IPS DF 6.9 (cell line): ENCODE measurements at places on chromosomes 5 and 9.

- DNase-seq: no peak
These were observed 91.7 kb downstream of the MACROH2A1 start for GRCh38 chr5:135307143-135307903.

DNA sequence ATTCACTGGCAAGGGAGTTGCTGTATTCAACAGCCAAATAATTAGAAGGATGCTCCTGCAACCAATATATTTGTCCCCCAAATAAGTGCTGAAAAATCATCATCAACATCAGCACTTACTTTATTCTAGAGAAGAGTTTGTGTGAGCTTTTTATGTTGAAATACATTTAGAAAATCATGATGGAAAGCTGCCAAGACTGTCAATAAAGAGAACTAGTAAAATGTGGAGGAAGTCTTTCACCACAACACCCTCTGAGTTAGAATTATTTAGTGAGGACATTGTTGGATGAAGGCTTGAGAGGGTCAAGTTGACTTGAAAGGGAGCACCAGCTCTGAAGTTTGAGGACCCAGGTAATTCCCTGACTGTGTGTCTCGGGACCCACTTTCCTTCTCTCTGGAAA is 100.2 kb upstream of the TBCA start:
- DNase-seq: no peak

DNA sequence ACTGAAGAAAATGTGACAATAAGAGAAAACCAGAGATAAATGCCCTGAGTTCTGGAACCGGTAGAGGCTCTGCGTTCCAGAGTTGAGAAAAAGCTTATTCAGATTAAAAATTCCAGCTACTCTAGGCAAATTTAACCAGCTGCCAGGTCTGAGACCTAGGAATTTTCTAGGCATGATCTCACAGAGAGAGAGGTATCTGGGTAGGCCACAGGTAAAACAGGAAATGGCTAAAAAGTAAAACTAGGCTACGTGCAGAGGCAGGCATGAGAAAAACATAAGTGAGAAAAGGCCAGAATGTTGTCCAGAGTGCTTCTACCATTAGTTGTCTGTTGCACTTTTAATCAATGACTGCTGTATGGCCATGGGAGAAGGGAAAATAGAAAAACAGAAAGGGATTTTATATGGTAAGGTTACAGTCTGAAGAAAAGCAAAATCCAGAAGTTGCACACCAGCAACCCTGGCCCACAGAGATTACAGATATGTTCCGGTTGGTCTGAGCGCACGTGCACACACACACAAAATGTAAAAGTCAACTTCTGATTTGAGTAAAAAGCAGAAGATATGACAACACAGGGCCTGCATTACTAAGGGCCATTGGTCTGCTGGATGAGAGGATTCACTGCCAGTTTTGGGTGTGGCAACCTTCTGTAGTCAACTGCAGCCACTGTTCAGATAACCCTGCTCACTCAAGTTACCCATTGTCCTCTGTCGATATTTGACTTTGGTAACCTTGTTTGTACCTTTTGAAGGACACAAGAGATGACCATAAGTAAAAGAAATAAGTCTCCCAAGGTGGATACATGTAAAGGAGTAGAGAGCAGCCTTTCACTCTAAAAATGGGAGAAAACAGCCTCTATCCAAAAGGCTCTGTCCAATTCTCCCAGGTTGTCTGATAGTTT is 266.0 kb downstream of the DTWD2 start:
- DNase-seq: no peak

DNA sequence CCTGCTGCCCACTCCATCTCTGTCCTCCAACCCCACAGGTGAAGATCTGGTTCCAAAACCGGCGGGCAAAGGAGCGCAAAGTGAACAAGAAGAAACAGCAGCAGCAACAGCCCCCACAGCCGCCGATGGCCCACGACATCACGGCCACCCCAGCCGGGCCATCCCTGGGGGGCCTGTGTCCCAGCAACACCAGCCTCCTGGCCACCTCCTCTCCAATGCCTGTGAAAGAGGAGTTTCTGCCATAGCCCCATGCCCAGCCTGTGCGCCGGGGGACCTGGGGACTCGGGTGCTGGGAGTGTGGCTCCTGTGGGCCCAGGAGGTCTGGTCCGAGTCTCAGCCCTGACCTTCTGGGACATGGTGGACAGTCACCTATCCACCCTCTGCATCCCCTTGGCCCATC is 6.4 kb upstream of the SLC6A7 start:
- DNase-seq: no peak

GRCh38 chr5:1316588-1317340 is 21.9 kb upstream of the TERT start:
- DNase-seq: no peak

GRCh38 chr9:71036501-71036900 is 84.9 kb downstream of the TRPM3 start:
- no peak for DNase-seq

GRCh38 chr9:132423503-132423902 is 13.5 kb downstream of the CFAP77 start:
- DNase-seq: no peak

DNA sequence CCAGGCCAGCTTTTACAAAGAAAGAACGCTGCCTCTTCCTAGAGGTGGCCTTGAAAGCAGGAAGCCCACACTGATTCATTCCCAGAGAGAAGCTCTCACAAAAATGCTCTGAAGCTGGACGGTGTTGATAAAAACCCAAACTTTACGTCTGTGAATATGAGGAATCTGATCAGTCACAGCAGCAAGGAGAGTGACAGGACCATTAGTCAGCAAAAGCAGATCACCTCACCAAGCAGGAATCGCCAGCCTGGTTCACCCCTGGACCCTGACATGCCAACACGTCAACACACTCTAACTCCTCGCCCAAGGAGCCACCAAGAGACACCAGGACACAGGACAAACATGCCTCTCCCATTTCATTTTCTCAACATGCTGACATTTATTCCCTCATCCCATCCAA is 70.6 kb upstream of the ZNF622 start:
- no peak for DNase-seq

DNA sequence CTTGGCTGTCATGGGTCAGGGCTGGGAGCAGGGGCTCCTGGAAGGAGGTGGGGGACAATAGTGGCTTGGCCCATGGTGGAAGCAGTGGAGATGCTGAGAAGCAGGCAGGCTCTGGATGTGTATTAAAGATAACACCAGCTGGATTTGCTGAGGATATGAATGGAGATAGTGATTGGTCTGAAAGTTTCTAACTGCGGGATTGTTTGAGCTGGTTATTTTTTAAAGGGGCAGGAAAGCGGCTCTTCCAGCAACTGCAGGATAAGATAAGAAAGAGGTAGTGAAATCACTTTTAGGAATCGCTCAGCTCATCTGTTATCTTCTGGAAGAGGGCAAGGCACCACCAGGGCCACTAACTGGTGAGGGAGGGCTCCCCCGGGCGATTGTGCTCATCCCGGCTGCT is 125.5 kb downstream of the TENT4A start:
- no peak for DNase-seq

- no peak for DNase-seq
These were observed 146.6 kb downstream of the ESM1 start for GRCh38 chr5:54838843-54839242.

- DNase-seq: no peak
These were observed 16.9 kb downstream of the OR2V2 start for GRCh38 chr5:181164076-181164952.

DNA sequence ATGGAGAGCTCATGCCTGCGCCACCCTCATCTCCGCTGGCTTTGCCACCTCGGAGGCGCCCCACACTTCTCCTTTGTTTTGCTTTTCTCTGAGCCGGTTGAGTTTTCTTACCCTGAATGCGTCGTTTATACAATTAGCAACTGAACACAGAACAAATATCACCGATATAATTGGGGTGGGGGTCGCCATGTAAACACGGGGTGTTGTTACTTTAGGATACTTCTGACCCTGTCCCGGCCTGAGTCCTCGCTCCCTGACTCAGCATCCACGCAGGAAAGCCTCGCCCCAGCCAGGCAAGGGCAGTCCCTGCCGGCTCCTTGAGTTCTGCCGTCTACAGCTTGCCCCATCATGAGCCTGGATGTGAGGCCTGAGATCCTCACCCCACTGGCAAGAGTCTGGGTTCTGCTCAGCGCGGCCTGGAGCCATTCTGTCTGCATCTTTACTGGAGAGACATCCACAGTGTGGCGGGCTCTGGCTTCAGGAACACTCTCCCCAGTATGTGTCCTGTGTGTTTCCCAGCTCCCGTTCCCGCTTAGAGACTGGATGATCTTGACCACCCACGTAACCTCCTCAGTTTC is 5.5 kb downstream of the NKX2-5 start:
- DNase-seq: no peak

- DNase-seq: no peak
These were observed 187.6 kb downstream of the CSNK1G3 start for GRCh38 chr5:123699571-123699970.

- no peak for DNase-seq
These were observed 28.1 kb upstream of the PDE8B start for GRCh38 chr5:77182367-77182766.

- DNase-seq: no peak
These were observed 21.8 kb upstream of the PRUNE2 start for GRCh38 chr9:76927540-76928240.

- DNase-seq: no peak
These were observed 52.2 kb downstream of the PDE8B start for GRCh38 chr5:77262697-77263096.

DNA sequence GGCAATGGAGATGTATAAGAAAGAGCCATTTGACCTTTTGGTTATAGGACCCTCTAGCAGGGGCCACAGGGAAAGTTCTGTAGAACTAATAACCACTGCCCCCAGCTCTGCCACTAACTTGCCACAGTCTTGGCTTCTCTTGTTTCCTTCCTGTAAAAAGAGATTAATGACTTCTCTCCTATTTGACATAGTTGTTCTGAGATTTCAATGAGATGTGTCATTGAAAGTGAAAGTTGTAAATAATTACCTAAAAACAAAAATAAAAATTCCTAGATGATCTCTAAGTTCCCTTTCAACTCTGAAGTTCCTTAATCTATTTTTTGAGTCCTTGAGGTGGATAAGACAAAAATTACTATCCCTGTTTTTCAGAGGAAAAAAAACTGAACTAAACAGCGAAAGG is 1.4 kb upstream of the KIF12 start:
- DNase-seq: no peak

DNA sequence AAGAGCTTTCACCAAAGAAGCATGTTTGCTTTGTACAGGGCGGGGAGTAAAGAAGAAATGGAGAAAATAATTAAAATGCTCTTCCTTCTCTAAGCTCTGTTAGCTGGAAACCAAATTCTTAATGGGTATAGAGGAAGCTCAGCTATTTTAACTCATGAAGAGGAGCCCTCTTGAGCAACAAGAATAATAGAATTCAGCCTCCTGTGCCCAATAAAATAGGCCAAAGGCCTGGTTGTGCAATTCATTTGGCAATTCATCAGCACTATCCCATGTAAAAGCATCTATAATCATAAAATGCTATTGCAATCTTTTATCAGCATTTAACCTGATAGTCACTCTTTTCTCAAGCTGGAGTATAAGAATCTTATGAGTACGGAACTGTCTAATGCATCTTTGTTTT is 133.6 kb upstream of the CDH6 start:
- DNase-seq: no peak

GRCh38 chr5:154562244-154562880 is 84.3 kb upstream of the HAND1 start:
- DNase-seq: no peak

DNA sequence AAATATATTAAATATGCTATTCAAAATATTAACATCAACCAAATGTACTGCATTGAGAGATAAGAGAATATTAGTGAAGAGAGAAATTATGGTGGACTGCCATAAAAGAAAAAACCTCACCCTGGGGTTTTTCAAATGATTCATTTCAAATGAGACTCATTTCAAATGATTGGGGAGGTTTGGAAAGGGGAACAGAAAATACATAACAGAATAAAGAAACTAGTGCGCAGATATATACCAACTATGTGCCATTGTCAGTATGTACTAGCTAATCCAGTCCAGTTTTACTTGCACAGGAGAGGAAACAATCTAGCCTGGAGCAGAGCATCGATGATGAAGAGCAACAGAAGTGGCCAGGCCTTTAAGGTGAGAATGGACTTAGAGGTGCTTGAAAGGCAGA is 651.6 kb upstream of the RORB start:
- DNase-seq: no peak

DNA sequence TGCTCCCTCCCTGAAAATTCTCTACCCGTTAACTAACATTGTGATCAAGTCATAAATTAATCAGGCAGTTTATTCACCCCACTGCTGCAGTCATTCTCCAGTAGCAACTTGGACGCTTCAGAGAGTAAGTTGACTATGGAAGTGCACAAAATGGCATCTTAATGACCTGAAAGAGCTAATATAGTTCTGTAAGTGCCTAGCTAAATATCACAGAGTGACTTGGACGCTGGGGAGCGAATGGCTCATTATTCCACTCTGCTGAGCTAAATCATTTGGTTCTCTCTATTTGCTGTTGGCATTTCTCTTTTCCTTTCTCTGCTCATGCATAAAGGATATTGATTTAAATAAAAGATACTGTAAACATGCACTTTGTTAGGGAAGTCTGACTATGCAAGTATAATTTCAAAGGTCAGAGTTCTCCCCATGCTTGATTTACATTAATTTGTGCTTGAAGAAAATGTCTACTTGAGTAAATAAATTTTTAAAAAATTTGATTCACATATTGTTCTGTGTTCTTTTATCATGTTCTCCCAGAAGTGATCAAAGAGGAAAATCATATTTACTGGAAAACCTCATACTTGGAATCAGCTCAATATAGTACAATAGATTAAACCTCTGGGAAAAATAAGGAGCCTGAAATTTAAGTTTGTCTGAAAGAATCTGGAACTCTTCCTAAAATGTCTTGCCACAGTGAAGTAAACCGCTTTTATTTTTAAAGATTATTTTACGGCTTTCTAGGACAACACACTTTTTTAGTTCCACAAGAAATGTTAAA is 169.5 kb upstream of the HAPLN1 start:
- DNase-seq: no peak

GRCh38 chr5:56987171-56987570 is 35.2 kb upstream of the MIER3 start:
- no peak for DNase-seq

DNA sequence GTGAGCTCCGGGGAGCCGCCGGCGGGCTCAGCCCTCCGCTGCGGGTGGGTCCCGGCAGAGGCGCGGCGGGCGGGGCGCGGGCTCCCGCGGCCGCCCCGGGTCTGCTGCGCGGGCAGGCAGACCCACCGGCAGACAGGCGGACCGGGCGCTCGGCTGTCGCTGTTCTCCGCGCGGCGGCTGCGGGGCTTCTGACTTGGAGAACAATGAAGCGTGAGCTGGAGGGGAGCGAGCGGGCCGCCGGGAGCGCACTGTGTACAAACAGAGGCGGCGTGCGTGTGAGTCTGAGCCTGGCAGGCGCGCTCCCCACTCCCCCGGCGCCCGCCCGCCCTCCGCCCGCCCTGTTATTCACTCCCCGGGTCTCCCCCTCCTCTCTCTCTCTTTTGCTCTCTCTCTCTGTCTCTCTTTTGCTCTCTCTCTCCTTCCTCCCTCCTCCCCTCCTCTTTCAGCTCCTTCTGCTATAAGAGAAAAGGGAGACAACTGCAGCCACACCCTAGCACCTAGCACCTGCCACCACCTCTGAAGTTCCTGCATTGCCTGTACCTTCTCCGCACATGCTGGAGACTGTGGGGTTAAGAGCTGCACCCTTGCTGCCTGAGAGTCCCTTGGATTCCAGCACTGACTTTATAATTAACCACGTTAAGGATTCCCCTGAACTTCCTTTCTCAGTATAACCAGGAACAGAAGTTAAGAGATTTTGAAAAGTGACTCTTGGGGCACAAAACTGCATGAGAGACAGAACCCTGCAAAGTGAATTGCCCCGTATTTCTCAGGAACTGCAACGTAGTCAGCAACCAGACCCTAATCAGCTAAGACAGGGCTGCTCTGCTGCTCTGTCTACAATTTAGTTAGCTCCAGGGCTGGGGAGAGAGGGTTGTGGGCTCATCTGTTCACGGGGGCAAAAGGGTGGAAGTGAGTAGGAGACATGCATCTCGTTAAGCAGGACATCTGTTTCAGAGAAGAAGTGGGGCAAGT is at the start of gene EDIL3:
TSS of gene EDIL3 (minus strand) at position 277 of the 972 bp plus-strand sequence. CDS start 506 bp downstream, outside the sequence.
- DNase-seq: no peak
